Fibroblast of upper back skin (primary cell): ENCODE measurements at places on chromosomes 6 and 20.

DNA sequence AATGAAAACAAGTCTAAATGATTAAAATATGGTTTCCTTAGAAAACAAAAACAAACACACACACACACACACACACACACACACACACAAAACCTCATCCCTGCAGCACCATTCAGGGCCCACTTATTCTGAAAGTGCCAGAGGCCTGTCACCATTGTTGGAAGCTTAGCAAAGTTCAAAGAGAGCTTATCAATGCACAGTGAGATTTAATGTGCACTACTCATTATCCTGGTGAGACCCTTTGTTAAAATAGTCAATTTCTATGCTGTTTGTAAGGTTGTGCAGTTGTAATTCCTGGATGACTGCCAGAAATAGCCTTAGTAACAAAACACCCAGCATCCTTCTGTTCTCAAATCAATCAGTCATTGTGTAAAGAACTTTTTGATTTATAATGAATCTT, 482.9 kb downstream of the GRIK2 start:
- DNase-seq: no peak

GRCh38 chr20:23082846-23083552, 3.1 kb downstream of the CD93 start:
- no peak for DNase-seq

GRCh38 chr20:13271098-13271497, 50.0 kb downstream of the ISM1 start:
- DNase-seq: no peak

DNA sequence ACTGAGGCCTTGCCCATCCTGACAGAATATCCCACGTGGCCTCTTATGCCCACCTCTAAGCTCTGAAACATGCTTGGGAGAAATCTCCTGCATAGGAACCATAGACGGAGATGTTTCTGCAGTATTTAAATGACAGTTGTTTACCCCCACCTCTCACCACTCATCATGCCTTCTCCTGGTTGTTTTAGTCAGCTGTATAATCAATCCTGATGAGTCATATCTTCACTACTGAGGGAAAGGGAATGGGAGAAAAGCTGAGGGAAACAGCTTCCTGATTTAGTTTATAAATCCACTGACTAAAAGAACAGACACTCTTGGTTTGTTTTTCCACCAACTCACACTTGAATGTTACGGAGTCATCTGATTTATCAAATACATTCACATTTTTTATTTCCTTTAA, 113.2 kb upstream of the TENT5A start:
- peak; percentile 76 for DNase-seq

DNA sequence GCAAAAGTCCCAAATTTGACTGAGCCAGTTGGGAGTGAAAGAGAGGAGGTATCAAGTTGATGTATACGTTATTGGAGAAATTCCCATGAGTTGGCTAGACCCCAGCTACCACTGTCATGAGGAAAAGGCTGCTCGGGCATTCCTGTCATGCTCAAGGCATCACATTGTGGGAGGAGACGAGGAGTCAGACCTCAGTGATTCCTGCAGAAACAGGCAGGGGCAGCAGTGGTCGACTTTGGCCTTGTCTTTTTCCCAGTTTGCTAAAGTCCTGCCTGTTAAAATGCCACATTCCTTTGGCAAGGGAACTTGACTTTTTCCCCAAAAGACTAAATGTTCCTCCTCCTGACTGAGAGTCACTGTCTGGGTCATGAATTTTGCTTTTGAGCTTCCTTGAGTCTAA, 295.5 kb upstream of the HS3ST5 start:
- peak; percentile 20 for DNase-seq
